ENCODE measurements at places on chromosomes 5 and 9.

GRCh38 chr9:14532456-14533115, 160.6 kb downstream of the ZDHHC21 start:
- no peak for DNase-seq

DNA sequence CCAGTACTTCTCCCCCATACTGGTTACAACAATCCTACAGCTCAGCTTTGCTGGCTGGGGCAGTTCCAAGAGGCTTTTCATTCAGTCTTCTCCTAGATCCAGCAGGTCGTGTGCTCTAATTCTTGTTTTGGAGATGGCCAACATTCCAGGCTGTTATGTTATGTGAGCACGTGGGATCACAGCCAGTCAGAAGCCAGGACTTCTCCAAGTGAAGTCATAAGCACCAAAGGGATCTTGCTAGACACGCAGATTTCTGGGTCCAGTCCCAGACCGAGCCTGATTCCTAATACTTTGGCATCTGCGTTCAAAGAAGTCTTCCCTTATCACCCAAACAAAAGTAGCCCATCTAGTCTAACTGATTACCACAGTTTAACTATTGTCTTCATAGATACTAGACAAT, 1.4 kb upstream of the LARP1 start:
- no peak for DNase-seq

GRCh38 chr9:83521011-83521410, 17.2 kb downstream of the FRMD3 start:
- DNase-seq = no peak

DNA sequence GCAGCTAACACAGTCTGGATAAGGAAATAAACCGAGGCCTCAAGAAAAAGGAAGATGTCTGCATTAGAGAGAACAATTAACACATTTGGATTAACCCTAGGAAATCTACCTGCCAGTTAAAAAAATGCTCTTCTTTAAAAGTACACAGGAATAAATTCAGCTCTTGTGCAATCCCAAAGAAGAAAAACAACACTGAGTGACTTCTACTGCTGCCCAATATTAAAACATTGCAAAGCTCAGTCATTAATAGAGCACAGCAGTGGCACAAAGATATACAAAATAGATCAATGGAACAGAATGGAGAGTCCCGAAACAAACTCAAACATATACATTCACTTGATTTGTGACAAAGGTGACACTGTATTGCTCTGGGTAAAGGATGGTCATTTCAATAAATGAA, 119.7 kb downstream of the GNAQ start:
- no peak for DNase-seq

DNA sequence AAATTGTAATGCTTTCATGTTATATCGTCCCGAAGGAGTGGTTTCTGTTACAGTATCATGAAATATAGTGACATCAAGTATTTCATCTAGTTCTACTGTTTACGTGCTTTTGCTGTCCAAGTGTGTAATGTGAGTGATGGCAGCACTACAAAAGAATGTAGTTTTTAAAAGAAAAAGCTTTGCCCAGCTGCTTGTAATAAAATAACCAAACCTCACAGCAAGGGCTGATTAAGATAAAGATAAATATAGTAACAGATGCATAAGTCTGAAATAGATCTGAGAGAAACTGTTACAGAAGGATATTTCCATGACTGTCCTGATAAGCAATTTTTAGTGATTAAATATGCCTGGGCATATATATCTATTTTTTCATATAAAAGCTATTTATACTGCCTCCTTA, 106.4 kb downstream of the AUH start:
- no peak for DNase-seq

DNA sequence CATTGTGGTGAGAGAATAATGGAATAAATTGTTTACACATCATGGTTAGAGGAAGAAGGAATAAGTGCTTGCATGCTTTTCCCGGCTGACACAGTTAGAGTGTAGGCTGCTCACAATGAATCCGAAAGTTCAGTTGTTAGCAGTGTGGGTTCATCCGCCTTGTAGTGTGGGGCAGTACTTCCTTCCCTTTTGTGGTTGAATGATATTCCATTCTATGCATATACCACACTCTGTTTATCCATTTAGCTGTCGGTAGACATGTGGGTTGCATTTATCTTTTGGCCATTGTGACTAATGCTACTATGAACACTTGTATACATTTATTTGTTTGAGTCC, 84.0 kb downstream of the COL5A1 start:
- DNase-seq = no peak

- no peak for DNase-seq
Measured at GRCh38 chr5:63803165-63803564, 159.1 kb downstream of the HTR1A start.

DNA sequence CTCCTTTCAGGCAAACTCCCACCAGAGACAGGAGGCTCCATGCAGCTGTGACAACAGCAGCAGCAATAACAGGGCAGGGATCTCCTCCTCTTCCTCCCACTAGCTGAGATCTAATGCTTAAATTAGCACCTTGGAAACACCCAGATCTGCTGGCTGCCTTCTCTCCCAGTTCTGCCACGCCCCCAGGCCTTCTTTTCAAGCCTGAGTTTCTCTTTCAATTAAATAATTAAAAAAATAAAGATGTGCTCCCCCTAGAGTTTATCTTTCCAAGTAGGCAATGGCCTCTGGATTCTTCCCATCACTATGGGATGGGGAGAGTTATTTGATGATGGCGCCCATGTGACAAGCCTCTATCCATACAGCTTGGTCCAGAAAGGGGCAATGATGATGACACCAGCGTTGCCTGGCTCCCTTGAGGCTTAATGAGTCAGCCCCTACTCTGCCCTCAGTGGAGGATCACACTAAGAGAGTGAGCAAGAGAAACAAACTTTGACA, 3.8 kb downstream of the FAM219A start:
- no peak for DNase-seq

DNA sequence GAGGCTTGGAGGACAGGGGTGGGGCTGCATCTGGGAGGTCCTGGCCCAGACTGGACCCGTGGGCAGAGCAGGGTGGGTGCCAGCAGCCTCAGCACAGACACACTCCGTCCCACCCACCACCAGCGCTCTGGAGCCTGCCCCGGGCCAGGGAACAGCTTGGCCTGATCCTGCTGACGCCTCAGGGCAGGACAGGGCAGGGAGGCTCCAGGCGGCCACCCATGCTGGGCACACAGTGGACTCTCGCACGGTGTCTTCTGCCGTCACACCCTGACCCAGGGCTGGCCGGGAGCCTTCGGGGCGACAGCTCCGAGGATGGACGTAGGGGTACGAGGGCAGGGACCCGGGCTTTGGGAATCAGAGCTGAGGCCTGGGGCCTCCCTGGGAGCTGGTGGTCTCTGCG, 8.2 kb upstream of the PTGDS start:
- DNase-seq = no peak

DNA sequence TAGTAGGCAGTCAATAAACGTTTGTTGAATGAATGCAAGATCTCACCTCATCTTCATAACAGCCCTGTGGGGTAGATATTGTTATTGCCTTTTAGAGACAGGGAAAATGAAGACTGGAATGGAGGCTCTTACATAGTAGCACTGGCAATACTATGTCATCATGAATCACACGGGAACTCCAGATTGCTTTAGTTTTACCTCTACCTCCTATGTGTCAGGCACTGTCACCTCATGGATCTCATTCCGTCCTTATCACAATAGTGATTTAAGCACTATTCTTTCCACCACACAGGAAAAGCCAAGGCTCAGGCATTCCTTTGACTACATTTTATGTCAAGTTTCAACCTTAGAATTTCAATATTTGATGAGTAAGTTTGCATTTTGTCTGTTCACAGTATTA, 2.9 kb upstream of the EPB41L4B start:
- DNase-seq = no peak

DNA sequence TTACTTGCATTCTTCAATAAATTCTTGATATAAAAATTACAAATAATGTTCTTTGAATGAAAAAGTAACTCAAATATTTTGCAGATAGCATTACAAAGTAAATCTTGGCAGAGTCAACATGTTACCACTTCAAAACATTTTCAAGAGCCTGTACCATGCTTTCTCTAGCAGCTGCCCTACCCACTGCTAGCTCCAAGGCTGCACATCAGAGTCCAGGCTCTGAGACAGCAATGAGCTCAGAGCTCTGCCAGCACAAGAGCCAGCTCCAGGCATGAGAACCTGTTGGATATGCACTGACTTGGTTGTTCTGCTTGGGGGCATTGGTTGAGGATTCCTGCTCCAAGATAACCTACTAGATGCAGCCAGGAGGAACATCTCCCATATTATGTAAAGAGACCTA, 211.3 kb upstream of the HAPLN1 start:
- DNase-seq = no peak

GRCh38 chr9:34993502-34994259, 4.1 kb downstream of the DNAJB5 start:
- no peak for DNase-seq

- no peak for DNase-seq
Measured at GRCh38 chr9:104987743-104988142, 59.8 kb upstream of the ABCA1 start.

- no peak for DNase-seq
Measured at GRCh38 chr9:95065224-95065623, 252.3 kb downstream of the FANCC start.

GRCh38 chr5:51599587-51599986, 216.3 kb downstream of the ISL1 start:
- no peak for DNase-seq

DNA sequence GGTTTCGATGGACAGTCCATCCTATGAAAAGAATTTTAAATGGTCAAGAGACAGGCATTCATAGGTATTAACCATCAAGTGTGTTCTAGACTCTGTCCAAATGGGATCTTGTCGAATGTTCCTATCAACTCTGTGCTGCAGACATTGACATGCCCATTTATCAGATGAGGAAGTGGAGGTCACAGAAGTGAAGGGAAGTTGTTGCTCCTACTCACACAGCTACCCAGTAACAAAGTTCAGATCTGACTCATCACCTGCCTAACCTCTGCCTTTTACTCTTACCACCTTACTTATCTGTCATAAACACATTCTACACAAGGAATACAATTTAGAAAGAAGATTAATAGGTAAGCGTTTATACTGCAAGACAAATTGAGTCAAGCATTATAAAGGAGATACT, 426.2 kb upstream of the BRINP1 start:
- no peak for DNase-seq

DNA sequence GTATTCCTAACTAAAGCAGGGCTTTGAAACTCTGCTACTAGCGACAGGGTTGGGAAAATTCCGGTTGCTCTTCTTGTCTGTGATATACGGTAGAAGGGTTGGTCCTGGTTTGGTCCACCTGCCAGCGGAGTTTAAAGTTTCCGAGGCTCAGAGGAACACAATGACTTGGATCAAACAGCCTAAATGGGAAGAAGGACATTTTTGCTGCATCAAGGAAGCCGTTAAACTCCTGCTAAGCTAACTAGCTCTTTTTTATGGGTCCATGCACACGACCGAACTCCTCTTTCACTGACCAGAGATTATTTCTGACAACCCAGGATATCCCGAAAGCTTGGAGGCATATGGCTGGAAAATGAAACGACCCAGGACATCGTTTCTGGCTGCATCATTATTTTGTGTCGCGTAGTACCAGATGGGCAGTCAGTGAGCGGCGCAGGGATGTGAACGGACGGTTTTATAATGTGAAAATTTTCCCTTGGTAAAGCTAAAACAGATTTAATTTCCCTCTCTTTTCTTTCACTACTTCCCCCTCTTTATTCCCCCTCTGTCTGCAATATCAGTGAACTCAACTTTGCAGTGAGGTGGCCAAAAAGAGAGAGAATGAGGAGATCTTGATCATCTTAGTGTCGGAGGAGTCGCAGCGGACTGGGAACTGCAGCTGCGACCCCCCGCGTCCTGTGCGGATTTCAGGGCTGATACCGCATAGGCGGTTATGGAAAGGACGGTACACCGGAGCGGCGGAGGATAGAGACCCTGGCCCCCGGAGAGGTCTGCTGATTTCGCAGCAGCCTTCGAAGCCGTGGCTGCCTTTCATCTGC, at the start of gene LURAP1L:
Gene LURAP1L (plus strand): TSS at position 160 of the 818 bp plus-strand sequence. CDS start 696 bp downstream, outside the sequence.
- DNase-seq = no peak

DNA sequence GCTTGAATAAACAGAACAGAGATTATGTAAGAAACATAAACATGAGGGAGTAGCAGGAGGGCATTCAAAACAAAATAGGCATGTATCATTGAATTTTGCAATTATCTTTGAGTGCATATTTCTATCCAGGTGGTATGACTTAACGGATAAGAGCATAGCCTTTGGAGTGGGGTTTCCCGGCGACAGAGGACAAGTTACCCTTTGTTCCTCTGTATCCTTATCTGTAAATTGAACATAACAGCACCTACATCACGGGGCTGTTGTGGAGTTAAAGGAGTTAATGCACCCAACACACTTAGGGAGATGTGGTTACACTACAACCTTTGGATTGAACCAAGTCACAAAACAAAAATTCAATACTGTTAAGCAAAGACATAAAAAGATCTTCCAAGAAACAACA, 314.6 kb upstream of the KIF2A start:
- DNase-seq = no peak

- DNase-seq = no peak
Measured at GRCh38 chr9:88786291-88787079, 204.8 kb upstream of the S1PR3 start.

GRCh38 chr9:35760651-35761050, 6.6 kb upstream of the MSMP start:
- no peak for DNase-seq

GRCh38 chr5:64453405-64453804, 52.4 kb upstream of the RGS7BP start:
- no peak for DNase-seq

GRCh38 chr5:116681334-116682013, 106.9 kb upstream of the SEMA6A start:
- no peak for DNase-seq

- DNase-seq = no peak
Measured at GRCh38 chr5:133478199-133478985, 133.9 kb downstream of the FSTL4 start.

- DNase-seq = no peak
Measured at GRCh38 chr9:95508242-95508967, 8.4 kb downstream of the PTCH1 start.

DNA sequence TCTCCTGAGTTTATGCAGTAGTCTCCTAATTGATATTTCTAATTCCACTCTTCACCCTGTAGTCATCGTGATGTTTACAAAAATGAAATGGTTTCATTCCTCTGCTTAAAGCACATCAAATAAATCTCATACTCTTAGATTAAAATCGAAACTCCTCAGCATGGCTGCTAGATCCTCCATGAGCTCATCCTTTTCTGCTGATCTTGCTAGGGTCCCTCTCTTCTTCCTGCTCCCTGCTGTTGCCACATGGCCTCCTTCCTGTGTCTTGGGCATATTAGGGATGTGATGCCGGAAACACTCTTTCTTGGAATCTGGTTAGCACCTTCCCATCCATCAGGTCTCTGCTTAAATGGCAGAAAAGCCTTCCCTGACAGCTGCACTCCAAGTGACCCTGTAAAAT, 59.5 kb upstream of the MEGF10 start:
- no peak for DNase-seq

DNA sequence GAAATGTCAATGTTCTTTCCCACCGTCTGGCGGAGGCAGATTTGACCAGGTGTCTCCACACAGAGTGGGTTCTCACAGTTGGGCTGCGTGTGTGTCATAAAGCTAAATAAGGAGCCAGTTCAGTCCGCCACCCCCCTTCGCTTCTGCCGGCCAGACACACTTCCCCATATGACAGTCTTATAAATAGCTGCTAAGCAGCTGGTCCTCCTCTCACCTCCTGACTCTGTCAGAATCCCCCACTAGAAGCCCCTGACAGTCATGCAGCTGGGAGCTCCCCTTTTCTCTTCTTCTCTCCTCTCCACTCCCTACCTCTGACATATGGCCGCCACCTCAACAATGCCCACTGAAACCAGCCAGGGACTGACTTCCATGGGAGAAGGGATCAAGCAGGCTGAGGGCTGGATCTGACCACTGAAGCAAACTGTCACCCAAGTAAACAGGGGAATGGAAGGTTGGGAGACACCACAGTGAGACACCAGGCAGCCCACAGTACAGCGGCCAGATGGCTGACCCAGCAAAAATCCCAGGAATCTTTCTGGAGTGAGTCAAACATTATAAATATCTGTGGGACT, 141.9 kb upstream of the EFNA5 start:
- DNase-seq = no peak

All from CD4-positive, alpha-beta T cell treated with Interleukin-6 at 100 ng/mL for 8 hours (primary cell).